CD8-positive, alpha-beta memory T cell (primary cell): ENCODE measurements at places on chromosomes 12 and 14.

DNA sequence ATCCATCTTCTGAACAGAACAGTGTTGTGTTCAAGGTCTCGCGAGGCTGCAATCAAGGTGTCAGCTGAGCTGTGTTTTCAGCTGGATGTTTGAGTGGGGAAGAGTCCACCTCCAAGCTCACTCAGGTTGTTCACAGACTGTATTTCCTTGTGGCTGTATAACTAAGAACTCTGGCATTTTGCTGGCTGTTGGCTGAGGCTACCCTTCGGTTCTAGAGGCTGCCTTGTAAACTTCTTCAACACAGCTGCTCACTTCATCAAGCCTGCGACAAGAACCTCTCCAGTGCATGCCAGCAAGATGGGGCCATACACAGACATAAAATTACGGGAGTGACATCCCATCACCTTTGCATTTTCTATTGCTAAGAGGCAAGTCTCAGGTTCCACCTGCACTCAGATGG lies 12.7 kb downstream of the FOS start:
- no peak for DNase-seq

DNA sequence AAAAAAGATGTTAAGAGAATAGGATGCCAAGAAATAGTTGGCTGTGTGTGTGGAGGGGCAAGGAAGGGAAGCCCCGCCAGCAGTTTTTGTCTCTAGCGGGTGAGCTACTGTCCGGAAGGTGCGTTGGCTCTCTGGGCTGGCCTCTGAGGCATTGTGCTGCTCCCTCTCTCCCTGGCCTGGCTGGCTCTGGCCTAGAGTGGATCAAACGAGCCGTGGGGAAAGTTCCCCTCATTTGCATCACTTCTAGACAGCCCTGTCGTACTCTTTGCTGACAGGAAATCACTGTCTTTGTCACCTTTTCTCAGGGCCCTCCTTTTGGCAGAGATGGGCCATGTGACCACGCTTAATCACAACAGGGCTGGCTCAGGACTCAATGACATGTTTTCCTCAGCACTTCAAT lies 236.1 kb upstream of the NPAS3 start:
- DNase-seq: no peak

- no peak for DNase-seq
Observed at GRCh38 chr12:43579206-43579605, 27.2 kb upstream of the ADAMTS20 start.

GRCh38 chr14:64681796-64682710 lies 22.2 kb upstream of the PLEKHG3 start:
- no peak for DNase-seq

DNA sequence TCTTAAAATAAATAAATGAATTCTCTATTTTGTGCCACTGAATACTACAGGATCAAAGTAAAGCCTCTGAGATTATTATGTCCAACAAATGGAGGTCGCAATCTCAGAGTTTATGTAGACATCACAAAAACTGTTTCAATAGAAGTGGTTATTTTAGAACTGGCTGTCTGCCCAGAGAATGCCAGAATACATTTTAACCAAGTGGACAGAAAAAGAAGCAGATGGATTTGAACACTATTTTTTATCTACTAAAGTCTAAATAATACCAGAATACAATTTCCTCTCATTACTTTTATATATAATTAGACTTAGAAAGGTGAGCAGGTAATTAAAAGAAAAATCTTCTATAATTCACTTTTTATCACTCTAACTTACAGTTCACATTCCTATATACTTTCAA lies 118.3 kb downstream of the MED13L start:
- no peak for DNase-seq
